ENCODE measurements at places on chromosomes 5 and 9. TPM values are rescaled to one million over a fixed set of nuclear protein-coding genes. Genes with fewer than 3 reads are reported as not detected.
A peak's percentile ranks its signal among the peaks of the same experiment; 100 is the strongest.

Gene FCHO2
- 5.9 TPM for total RNA-seq

Gene SCGB3A2
- total RNA-seq = 0.51 TPM

DNA sequence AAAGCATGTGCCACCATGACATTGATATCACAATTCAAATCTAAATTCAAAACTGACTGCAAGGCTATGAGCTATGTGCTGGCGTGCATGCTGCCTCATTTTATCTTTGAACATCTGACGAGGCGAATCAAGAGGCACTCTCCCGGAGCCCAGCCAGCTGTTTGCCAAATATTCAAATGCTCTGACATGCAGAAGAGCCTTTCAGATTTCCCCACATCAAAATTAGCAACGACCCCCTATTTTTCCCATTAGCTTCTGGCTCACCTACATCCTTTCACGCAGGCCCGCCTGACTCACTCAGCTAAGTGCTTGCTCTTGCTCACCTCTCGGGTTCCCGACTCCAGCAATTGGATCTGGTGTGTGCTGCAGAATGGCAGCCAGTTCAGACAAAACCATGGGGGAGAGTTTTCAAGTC is 159.0 kb downstream of the NR2F1-AS1 start:
- DNase-seq = no peak

DNA sequence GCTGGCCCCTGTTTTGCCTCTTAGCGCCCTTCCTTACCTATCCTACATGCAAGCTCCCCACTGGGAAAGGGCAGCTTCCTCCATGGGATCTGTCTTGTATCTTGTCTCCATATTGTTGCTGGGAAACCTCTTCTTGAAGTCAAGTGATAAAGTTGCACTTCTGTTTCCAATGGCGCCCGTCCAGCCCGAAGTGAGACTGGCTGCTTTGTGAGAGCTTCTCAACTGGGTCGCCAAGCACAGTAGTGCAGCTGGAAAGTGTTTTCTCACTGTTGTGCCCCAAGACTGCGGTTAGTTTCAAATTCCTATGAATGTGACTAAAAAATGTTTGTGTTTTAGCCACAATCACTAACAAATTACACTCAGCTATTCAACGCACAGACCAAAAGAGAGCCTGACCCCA is 506.6 kb upstream of the MPDZ start:
- DNase-seq = no peak

Gene PCSK5
- total RNA-seq = not detected

DNA sequence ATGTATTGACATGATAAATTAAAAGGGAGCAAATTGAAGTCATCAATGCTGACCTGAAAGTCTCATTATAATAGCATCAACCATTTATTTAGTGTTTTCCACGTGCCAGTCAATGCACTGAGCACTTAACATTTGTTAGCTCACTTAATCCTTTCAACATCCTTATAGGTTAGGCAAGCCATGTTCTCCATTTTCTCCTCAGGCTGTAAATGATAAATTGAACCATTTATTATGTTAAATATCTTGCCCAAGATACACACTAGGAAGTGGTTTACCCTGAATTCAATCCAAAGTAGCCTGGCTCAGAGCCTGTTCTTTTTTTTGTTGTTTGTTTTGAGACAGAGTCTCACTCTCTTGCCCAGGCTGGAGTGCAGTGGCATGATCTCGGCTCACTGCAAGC is 25.0 kb upstream of the SNX2 start:
- DNase-seq = no peak

Gene FOXD4L6
- not detected for total RNA-seq

Gene LURAP1L
- total RNA-seq = 16.4 TPM

Gene MORN5
- total RNA-seq = not detected

DNA sequence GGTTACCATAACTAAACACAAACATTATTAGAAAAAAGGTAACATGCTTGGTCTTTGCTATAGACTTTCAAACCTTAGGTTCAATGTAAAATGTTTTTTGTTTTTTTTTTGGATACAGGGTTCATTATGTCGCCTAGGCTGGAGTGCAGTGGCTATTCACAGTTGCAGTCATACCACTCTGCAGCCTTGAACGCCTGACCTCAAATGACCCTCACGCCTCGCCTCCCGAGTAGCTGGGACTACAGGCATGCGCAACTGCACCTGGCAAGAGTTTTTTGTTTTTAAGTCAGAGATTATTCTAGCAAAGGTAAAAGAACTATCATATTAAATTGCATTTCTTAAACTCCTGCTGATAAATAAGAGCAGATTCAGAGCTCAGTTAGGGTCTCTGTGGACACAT is 55.1 kb upstream of the NR5A1 start:
- DNase-seq = no peak

Gene PLAC8L1
- not detected for total RNA-seq

GRCh38 chr5:102622262-102622661 is 123.5 kb upstream of the SLCO6A1 start:
- no peak for DNase-seq

- DNase-seq = no peak
Observed at GRCh38 chr9:137318602-137319001, 16.5 kb upstream of the NRARP start.

Gene TMEM174
- total RNA-seq = not detected

DNA sequence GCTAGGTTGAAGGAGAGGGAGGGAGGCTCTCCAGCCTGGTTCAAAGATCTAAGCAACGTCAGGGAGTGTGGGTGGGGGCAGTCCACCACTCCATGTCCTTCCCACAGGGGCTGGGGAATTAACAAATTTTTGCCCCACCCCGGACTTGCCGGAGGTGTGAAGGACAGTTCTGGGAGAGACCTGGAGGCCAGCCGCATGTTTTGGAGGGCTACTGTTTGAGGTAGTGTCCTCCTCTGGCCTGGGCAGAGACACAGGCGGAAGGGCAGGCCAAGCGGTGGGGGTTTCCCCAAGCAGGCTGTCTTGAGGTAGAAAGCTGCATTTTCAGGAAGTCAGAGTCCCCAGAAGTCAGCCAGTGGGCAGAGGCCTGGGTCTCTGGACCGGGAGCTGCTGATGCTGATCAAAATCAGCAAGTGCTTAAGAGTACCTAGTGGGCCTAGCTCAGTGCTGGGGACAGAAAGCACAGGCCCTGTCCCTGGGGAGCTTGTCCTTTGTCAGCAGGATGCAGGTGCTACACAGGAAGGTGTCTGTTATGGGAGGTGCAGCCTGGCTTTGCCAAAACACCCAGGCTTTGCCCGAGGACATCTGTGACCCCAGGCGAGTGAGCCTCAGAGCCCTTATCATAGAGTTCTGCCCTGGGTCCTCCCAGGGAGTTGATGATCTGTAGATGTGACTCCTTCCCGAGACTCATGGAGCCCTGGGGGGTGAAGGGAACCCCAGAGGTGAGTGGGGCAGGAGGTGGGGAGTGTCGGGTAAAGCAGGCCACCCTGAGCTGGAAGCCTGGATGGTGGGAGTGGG is 18.5 kb downstream of the JADE2 start:
- no peak for DNase-seq

- no peak for DNase-seq
Observed at GRCh38 chr5:160023908-160024630, 15.1 kb downstream of the TTC1 start.

DNA sequence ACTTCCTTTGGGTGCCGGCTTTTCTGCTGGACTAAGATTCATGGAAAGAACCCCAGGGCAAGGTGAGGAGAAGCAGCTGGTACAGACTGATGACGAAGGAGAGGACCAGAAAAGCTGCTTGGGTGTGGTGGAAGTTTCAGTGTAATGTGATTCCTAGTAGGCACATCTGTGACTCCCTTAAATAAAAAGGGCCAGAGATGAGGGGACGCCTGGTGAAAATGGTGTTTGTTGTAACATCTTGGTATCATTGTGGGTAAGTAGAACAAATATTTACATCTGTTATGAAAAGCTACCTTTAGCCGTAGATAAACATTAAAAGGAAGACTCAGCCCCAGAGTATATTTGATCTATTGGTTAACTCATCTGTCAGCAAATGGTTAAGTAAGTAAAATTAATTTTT is 33.8 kb downstream of the OTULINL start:
- DNase-seq = peak; percentile 66

Gene KIAA1958
- 4.2 TPM for total RNA-seq

DNA sequence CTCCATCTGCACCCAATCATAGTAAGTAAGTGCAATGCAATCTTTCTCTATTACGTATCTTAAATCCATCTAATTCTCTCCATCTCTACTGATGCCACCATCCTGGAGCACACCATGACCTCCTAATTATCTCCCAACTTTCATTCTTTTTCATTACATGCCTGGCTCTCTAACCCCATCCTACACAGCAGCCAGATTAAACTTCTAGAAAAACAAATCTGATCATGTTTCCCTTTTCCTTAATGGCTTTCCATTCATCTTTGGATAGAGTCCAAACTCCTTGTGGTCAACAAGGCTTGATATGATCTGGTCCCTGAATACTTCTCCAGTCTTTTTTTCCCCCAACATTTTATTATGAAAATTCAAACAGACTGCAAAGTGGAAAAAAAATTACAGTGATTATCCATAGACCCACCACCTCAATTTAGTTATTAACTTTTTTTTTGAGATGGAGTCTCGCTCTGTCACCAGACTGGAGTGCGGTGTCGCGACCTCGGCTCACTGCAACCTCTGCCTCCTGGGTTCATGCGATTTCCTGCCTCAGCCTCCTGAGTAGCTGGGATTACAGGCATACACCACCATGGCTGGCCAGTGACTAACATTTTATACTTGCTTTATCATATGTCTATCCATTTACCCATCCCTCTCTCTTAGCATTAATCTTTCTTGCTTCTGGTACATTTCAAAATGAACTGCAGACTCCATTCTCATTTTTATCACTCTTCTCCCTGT is 5.2 kb downstream of the PPP2R2B start:
- no peak for DNase-seq

Gene GADD45G
- total RNA-seq = 2.1 TPM

- peak; percentile 21 for DNase-seq
Observed at GRCh38 chr5:178569485-178569884, 20.7 kb downstream of the COL23A1 start.

DNA sequence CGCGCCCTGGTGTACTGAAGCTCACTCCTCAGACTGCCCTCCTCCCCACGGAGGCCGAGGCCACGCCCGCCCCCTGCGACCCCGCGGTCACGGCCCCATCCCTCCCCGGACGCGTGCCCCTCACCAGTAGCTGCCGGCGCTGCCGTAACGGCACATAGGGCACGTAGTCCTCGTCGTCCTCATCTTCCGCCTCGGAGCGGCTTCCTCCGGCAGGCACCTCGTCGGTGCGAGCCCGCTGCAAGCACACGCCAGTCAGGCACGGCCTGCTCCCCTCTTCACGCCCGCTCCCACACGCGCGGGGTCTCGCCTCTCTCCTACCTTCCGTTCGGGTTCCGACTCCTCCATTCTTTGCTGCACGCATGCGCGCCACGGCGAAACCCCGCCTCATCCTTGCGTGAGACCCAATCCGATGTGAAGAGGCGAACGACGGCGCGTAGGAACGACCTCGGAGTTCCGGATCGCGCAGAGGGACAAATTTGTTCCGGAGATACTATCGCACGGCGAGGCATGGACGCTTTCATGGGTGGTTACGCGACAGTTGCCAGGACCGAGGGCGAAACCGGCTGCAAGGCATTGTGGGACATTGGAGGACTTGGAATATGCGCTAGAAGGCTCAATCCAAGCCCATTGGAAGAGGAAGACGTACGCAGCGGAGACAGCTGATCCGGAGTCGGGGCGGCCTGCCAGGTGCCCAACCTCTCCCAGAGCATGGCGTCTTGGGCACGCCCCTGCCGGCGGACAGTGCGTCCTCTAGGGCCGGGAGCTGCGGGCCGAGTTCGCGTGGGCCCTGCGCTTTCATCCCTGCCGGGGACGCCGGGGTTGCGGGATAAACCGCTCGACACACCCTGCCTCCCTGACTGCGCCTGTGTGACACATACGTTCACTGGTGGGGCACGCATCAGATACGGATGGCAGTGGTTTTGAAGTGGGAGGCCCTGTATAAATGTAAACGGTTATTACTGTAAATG is at the start of gene DDX41:
TSS of gene DDX41 (minus strand) at position 361 of the 968 bp plus-strand sequence. CDS start at position 345, 16 bp downstream.
- peak; percentile 99 for DNase-seq

GRCh38 chr5:129461711-129462332 is 1.7 kb downstream of the ADAMTS19 start:
- DNase-seq = no peak

GRCh38 chr9:121956808-121957207 is 136.3 kb downstream of the TTLL11 start:
- peak; percentile 45 for DNase-seq
